Sciatic nerve (tissue), 2 donors: ENCODE measurements at places on chromosomes 1 and 21. TPM values are rescaled to one million over a fixed set of nuclear protein-coding genes. Genes with fewer than 3 reads are reported as not detected.
A peak's percentile ranks its signal among the peaks of the same experiment; 100 is the strongest.

- DNase-seq: no peak
Measured at GRCh38 chr1:17314491-17314971, 6.5 kb downstream of the PADI4 start.

DNA sequence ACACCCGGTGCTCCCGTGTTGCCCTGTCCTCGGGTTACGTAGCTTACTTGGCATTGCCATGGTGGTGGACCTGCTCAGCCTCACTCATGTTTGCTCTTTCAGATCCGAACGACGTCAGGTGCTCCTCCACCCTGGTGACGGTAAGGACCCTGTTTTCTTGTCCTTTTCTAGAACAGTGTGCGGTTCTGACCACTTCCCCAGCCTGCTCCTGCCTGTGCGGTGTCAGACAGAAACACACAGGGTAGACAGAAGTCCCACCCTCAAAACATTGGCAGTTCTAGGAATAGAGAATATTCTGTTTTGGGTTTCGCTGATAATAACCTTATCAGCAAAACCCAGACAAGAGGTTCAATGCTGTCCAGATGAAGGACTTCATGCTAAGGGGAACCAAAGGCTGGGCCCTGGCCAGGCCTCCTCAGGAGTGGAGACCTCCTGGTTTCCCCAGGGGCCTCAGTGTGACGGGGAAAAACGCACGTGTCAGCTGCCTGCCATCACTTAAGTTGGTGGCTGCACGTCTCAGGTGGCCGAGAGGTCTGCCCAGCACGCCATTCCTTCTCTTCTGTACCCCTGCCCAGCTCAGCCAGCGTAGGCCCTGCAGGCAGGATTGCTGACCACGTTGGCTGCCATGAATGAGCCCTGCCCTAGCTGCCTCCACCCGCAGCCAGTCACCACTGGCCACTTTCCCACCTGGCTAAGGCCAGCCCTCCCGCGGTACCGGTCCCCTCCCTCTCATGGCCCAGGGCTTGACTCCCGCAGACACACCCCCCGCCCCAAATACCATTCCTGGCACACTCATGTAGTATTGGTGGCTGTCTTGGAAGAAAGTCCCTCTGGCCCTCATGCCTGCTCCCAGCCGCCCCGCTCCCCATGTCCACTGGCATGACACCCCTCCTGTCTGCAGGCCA is 33.6 kb downstream of the SLC37A1 start:
- DNase-seq: no peak

DNA sequence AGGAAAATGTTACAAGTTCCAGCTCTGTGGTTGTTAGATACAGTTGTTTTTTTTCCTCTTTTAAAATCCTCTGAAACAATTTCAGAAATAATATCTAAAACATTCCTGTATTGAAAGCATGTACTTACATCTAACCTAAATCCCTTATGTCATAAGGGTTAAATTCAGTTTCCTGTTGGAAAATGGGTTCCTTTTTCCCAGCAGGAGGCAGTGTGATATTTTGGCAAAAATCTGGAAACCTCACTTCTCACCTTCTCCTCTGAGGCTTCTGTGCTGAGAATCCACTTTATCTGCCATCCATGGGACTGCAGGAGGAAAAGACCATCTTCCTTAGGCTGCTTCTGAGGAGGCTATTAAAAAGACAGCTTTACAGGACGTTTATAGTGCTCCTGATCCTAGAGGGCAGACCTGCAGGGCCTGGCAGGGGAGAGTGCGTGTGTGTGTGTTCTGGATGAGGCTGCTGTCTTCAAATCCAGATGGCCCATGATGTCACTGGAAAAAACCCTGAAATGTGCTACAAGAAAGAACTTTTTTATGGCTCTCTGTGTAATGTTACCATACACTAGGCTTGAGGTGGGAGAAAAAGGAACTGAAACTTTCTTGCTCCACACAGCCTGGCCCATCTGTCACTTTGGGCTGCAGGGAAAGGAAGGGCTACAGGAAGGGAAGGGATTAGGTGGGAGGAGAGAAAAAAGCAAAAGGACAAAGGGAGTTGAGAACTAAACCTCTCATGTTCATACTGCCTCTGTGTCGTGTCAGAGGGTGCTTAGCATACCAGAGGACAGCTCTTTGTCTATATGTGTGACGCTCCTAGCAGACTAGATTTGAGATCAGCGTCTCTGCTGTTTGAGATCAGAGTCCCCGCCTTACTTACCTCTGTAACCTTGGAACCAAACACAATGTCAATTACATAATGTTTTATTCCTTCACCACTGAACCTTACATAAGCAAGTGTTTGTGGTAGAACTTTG is 379.2 kb upstream of the SPAG17 start:
- DNase-seq: no peak

DNA sequence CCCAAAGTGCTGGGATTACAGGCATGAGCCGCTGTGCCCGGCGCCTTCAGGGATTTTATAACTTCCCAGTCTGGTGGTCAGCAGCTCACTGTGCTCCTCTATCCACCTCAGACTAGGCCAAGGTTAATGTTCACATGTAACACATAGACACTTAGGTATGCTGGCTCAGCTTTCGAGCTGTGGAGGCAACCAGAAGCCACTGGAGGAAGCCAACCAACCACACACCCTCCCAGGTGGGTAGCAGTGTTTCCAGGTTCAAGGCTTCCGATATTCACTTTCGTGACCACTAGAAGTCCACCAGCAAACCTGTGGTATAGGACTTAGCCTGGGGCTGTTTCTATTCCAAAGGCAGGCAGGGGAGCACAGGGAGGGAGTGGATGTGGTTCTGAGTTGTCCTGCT is 255.9 kb upstream of the KIAA0040 start:
- DNase-seq: no peak

DNA sequence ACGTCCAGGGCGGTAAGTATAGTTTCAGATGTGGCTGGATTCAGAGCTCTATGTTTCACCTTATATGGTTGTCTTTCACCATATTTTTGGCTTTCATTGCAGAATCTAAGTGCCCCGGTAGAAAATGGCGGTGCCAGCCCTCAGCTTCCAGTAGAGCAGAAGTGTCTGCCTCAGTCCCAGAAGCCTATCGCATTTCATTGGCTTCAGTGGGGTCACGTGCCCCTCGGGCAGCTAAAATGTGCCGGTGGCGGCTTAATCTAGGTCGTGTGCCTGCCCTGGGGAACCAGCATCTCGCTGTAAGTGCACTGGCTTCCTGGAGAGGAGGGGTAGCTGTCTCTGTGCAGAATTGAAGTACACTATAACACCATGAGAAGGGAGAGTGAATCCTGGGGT is 107.4 kb upstream of the MAGI3 start:
- no peak for DNase-seq

GRCh38 chr1:19122668-19123067 is 87.4 kb downstream of the UBR4 start:
- no peak for DNase-seq

DNA sequence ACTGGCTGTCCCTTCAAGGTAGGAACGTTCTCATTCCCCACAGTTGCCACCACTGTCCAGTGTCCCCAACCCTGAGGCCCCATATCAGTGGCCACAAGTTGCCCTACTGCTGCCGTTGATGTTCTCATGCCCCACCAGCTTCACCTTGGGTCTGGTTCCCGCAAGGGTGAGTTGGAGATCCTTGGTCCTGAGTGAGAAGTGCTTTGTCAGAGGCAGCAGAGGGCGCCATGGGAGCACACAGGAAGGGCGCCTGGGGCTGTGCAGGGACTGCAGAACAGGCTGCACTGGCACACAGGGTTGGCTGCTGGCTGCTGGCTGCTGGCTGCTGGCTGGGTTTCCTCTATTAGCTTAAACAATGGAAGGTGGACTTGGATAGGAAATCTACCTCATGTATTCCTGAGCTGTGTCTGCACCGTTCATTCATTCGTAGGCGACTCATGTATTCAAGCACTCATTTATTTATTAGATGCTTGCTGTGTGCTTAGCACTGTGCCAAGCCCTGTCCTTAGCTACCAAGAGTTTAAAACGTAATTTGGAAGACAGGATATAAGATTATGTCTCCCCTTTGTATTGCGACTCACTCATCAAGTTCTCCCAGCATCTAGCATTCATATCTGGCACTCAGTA is 2.1 kb upstream of the S100A9 start:
- no peak for DNase-seq

- peak; percentile 95 for DNase-seq
Measured at GRCh38 chr1:27365372-27366112, 1.2 kb downstream of the MAP3K6 start.

GRCh38 chr1:201481761-201482493 is 12.9 kb upstream of the PHLDA3 start:
- peak; percentile 95 for DNase-seq

- DNase-seq: no peak
Measured at GRCh38 chr1:229027158-229027557, 243.8 kb upstream of the RAB4A start.

DNA sequence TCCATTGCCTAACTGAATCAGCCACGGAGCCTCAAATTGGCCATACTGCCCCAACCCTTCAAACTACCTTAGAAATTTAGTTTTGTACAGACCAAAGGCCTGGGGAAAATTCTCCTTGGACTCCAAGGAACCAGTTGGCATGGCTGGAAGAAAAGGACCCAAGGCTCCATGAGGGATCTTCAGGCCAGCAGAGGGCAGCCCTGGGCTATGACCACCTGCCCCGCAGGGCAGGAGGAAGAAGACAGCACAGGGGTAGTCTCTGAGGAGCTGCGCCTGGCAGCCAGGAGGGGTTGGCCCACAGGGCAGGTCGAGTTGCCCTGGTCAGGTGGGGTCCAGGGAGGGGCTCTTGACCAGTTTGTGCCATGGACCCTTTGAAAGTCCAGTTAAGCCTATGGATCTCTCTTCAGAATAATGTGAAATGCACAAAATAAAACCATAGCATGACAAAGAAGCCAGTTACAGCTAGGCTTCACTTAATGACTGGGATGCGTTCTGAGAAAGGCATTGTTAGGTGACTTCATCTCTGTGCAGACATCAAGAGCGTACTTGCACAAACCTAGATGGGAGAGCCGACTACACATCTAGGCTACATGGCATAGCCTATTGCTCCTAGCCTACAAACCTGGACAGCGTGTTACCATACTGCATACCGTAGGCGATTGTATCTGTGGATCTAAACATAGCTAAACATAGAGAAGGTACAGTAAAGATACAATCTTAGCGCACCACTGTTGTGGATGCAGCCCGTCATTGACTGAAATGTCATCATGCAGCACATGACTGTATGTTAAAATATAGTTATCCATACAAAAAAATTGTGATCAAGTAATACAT is 26.1 kb downstream of the CACNA1S start:
- DNase-seq: peak; percentile 68

DNA sequence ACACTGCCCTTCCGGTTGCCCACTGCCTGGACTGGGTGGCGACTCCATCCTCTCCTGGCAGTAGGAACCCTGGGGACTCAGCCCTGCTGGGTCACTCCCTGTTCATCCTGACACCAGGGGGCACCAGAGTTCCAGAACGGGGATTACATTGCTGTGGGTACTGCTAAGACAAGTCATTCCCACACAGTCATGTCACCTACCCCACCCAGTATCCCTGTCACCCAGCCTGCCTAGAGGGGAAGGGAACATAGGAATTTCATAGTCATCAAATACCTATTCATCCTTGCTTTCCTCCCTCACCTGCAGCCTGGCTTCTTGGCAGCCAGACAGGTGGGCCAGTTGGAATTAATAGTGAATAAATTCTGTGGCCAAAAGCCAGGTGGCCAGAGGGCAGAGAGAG is 9.8 kb upstream of the SFN start:
- DNase-seq: peak; percentile 91

DNA sequence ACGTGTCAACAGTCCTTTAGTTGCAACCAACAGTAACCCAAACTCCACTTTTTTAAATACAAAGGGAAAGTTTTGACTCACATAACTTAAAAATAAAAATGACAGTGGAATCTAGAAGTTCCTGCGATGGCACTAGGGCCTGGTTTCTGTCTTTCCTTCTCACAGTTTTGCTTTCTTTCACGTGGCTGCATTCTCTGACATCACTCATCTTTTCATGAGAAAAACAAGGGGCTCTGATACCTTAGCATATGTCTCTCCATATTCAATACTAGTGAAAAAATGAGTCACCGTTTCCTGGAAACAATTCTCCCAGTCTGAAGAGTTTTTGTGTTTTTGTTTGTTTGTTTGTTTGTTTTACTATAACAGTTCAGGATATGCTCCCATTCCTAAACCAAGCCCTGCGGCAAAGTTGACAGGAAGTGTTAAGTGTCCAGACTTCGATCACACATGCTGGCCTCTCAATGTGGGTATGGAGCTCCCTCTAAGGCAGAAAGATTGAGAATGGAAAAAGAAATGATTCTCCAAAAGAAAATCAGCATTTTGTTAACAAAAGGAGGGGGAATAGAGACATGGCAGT is 483.3 kb downstream of the TTLL7 start:
- DNase-seq: no peak

GRCh38 chr1:38250356-38250755 is 203.8 kb upstream of the POU3F1 start:
- no peak for DNase-seq

DNA sequence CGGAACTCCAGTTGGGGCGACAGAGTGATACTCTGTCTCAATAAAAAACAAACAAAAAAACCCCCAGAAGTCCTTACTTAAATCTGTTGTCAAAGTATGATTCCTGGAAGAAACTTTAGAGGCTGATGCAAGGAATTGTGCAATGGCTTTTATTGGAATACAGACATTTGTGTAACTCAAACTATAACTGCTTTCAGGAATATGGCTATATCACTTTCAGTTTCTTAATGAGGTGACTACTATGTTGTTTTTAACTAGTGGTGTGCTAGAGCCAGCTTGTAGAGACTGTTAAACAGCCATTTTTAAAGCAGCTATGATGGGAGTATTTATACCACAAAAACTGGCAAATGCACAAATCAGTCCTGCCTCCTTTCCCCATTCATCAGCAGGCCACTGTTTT is 22.7 kb upstream of the DNAJC28 start:
- DNase-seq: no peak

DNA sequence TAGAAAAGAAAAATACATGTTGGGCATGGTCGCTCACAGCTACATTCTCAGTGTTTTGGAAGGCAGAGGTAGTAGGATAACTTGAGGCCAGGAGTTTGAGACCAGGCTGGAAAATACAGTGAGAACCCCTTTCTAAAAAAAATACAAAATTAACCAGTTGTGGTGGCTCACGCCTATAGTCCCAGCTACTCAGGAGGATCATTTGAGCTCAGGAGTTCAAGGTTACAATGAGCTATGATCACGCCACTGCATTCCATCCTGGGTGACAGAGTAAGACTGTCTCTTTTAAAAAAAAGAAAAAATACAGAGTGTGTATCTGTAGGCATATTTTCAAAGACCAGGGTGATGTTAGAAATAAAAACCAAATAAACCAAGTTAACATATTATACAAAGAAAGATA is 57.8 kb downstream of the HFM1 start:
- DNase-seq: no peak

The KRTAP19-3 gene
- total RNA-seq: not detected

The PLA2G2E gene
- total RNA-seq: not detected

The DMRTA2 gene
- not detected for total RNA-seq

The IL19 gene
- total RNA-seq: not detected

The CORT gene
- total RNA-seq: 0.62 TPM

The F3 gene
- 19.9 TPM for total RNA-seq

The CFAP141 gene
- not detected for total RNA-seq
